NCI-H1694 (cell line): ENCODE measurements at places on chromosomes 11 and 22.

- no peak for DNase-seq
These were observed 7.3 kb downstream of the GVQW3 start for GRCh38 chr11:76388408-76388807.

GRCh38 chr11:861105-861479 lies 18.4 kb downstream of the TSPAN4 start:
- DNase-seq, result no peak

GRCh38 chr22:50542416-50542927 lies 3.2 kb upstream of the KLHDC7B start:
- no peak for DNase-seq

DNA sequence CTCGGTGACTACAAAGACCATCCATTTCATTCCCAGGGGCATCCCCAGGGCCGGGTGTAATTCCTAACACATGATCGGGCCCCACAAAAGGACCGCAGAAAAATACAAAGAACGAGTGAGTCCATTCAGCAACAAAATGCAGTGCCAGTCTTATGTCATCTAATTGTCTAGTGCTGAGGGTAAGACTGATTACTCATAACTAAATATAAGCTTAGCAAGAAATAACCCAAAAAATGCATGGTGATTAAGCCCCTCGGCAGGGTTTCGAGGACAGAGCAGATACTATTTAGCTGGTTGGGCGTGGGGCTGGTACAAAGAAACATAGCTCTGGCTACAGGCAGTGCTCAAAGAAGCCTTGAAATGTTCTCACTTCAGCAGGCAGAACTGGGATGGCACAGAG lies 1078.9 kb downstream of the OPCML start:
- no peak for DNase-seq

- no peak for DNase-seq
These were observed 3.2 kb downstream of the EHF start for GRCh38 chr11:34624069-34624468.

DNA sequence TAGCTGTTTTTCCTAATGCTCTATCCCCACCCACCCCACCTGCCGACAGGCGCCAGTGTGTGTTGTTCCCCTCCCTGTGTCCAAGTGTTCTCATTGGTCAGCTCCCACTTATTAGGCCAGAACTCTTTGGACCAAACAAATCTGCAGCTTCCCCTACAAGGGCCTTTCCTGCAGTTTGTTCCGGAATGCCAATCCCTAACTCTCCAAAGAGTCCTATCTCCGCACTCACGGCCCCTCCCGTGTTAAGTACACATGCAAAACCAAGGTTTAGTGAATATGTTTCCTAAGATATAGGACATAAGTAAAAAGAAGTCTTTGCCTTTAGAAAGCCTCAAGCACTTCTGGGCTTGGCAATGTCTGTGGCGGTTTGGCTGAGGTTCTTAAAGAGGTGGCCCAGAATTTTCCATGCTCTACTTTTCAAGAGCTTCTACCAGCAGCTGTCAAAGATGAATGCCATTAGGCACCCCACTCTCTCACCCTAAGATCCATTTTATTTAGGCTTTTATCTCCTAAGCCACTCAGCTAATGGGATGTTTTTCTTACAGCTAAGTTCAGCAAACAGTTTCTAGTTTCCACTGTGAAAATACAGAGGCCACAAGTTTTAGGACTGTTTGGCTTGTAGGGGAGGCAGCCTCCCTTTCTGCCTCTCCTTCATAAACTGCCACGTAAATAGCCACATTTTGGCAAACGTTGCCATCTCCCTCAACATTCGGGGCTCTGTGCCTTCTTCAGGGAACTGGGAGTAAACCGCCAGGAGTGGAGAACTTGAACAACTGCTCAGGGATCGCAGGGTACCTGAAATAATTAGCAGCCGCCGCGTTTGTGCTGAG lies 1.6 kb downstream of the CD59 start:
- DNase-seq, result no peak

- peak; percentile 4 for DNase-seq
These were observed 21.7 kb downstream of the RASSF10 start for GRCh38 chr11:13030857-13031256.

DNA sequence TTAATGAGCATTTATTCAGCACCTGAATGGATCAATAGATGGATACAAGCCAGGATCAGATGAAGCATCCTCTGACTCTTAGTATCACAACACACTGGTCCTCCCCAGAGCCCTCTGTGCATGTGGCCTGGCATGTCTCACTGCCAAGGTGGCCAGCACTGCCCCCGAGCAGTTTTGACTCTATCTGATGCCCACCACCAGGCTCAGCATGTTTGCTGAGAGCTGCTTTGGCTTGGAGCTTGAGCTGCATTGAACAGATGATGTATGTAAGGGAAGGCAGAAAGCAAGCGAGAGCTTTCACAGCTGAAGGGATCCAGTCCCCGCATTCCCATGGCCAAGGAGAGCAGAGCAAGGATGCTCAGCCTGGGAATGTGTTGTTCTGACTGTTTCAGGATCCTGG lies 320.3 kb downstream of the BUD13 start:
- DNase-seq, result no peak

DNA sequence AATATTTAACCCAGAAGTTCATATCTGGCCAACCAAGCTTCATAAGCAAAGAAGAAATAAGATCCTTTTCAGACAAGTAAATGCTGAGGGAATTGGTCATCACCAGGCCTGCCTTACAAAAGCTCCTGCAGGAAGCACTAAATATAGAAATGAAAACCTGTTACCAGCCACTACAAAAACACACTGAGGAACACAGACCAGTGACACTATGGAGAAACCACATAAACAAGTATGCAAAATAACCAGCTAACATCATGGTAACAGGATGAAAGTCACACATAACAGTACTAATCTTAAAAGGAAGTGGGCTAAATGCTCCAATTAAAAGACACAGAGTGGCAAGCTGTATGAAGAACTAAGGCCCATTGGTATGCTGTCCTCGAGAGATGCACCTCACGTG lies 311.4 kb downstream of the DYNC2H1 start:
- DNase-seq, result no peak

GRCh38 chr11:105429096-105429910 lies 180.6 kb upstream of the GRIA4 start:
- DNase-seq, result no peak

GRCh38 chr11:121406291-121406690 lies 45.8 kb upstream of the SORL1 start:
- DNase-seq, result no peak

- DNase-seq, result no peak
These were observed 2095.9 kb downstream of the LRRC4C start for GRCh38 chr11:39363571-39363970.

GRCh38 chr22:49568751-49569285 lies 258.9 kb downstream of the BRD1 start:
- no peak for DNase-seq

- no peak for DNase-seq
These were observed 6.1 kb downstream of the CDC42EP1 start for GRCh38 chr22:37566329-37566837.

- DNase-seq, result no peak
These were observed 77.4 kb upstream of the OR5AK2 start for GRCh38 chr11:56911312-56911711.

GRCh38 chr11:22510010-22510409 lies 115.6 kb downstream of the FANCF start:
- no peak for DNase-seq

DNA sequence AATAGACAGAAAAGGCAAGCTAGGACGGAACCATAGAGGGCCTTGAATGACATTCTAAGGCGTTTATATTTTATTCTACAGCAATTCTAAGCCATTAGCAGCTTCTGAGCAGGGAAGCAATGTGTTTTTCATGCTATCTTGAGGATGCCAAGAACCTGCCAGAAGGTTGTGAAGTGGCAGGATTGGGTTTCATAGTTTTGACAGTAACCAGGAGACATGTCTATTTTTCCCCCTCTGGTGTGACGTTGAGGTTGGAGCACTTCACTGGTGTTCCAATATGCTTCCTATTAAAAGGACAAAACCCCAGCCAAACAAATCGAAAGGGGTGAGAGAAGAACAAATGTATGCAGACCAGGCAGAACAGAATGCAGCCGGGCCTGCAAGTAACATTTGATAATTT lies 148.2 kb downstream of the SPATA19 start:
- no peak for DNase-seq

- no peak for DNase-seq
These were observed 80.7 kb downstream of the JRKL start for GRCh38 chr11:96470521-96470920.

DNA sequence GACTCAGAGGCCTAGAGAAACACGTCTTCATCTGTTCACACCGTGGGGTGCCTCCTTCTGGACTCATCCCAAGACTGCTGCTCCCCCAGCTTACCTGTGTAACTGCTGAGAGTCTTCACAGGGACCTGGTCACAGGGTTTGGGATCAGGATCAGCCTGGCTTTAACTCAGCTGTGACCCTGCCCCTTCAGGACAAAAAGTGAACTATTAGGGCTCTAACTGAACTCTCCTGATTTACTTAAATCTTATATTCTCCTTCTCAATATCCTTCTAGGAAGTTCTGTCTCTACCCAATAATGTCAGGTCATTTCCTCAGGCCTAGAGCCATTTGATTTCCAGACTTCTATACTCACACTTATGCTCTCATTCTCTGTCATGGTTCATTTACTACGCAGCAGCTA lies 108.4 kb downstream of the ZNF280B start:
- no peak for DNase-seq

DNA sequence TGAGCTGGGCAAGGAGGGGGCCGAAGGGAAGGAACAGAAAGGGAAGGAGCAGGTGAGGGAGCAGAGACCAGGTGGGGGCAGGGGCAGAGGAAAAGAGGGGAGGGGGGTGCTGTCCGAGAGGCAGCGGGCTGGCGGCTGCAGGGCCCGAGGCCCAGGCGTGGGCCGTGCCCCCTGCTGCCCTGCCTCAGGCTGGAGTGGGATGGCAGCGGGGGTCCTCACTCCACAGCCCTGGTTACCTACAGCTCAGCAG lies 2.3 kb downstream of the IGF2 start:
- DNase-seq, result no peak

DNA sequence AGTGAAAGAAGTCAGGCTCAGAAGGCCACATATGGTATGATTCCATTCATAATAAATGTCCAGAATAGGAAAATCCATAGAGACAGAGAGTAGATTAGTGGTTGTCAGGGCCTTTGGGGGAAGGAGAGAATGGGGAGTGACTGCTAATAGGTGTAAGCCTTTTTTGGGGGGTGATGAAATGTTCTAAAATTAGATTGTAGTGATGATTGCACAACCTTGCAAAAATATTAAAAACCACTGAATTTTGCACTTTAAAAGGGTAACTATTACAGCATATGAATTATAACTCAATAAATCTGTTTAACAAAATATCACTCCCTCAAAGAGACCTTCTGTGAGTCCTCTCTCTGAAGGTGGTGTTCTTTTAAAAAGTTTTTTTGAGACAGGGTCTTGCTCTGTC lies 72.3 kb upstream of the GRK3 start:
- DNase-seq, result no peak

DNA sequence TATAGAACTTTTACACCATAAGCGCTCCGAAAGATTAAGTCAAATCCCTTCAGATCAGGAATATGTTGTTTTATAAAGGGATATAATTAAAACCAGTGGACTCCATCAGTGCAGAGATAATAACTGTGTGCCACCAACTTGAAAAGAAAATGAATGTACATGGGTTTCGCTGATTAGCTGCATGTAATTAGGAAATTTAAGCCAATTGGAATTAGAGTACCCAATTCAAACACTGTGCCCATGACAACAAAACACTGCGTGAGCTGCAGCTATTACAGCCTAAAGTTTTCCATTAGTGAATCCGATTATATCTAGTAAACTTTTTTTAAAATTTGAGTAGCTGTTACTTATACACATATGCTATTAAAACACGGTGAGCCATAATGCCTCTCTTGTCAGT lies 392.3 kb upstream of the ARHGAP42 start:
- no peak for DNase-seq

DNA sequence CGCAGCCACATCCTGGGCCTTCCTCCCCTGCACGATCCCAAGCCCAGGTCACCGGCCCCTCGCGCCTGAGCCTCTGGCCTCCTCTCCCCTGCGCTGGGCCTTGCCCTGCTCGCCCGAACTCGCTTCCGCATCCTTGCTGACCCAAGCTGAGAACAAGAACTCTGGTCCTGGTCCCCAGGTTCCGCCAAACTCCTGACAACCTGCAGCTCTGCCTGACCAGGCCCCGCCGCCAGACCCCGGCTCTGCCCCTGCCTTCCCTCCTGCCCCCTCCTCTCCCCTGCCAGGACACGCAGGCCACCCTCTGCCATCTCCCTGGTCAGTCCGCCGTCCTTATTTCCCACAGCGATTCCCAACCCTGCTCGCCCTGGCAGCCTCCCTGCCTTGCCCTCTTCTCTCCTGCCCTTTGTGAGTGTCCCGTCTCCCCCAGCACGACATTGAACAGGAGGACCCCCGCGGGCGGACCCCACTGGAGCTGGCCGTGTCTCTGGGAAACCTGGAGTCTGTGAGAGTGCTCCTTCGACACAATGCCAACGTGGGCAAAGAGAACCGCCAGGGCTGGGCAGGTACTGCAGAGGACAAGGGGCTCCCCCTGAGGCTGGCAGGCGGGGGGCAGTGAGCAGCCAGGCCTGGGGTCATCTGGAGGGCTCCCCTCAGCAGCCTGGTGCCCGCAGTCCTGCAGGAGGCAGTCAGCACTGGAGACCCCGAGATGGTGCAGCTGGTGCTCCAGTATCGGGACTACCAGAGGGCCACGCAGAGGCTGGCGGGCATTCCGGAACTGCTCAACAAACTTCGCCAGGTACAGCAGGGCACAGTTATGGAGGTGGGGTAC lies 762 bp downstream of the ANKRD13D start:
- DNase-seq, result no peak

- DNase-seq, result no peak
These were observed 13.5 kb downstream of the NUMA1 start for GRCh38 chr11:72066855-72067254.

DNA sequence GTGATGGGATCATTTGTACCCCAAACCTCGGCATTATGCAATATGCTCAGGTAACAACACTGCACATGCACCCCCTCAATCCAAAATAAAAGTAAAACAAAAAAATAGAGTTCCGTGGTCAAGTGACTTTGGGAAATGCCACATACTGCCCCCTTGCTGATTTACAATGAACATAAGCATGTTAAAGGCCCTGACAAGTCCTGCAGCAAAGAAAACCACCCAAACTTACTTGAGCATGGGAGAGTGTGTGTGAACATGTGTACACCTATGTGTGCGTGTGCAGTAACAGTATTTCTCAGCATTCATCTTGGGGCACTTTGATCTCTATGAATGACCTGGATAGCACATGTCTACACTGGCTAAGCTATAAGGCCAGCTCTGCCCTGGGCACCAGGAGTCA lies 15.8 kb upstream of the IGSF22 start:
- no peak for DNase-seq

DNA sequence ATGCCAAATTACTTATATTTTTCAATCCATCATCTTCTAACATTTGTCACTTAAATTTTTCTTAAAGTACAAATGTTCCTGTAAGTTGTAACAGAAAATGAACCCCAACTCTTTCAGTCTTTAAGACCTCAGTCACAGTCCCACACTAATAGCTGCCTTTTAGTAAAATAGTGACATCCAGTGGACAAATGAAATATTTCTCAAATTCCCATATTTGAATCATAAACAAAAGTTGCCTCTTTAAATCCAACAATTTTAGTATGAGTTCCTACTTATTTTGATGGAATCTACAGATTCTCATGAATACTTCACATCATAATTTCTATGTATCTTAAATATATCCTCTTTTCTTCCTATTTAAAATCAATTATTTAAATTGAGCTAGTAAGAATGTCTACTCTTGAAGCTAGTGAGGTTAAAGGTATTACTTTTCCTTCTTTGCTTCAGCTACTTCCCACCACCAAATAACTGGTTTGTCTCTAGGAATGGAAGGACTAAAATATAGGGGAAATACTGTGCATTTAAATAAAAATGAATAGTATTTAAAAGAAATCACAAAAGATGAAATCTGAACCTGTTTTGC lies 9.2 kb downstream of the LIN7C start:
- DNase-seq, result peak; percentile 10

- no peak for DNase-seq
These were observed 3.5 kb downstream of the ANO9 start for GRCh38 chr11:438101-438844.
